Activated CD8-positive, alpha-beta memory T cell treated with anti-CD3 and anti-CD28 coated beads, Interleukin-2, amount 50 U/mL, for 48 hours (primary cell): ENCODE measurements at places on chromosomes 13 and 19.

DNA sequence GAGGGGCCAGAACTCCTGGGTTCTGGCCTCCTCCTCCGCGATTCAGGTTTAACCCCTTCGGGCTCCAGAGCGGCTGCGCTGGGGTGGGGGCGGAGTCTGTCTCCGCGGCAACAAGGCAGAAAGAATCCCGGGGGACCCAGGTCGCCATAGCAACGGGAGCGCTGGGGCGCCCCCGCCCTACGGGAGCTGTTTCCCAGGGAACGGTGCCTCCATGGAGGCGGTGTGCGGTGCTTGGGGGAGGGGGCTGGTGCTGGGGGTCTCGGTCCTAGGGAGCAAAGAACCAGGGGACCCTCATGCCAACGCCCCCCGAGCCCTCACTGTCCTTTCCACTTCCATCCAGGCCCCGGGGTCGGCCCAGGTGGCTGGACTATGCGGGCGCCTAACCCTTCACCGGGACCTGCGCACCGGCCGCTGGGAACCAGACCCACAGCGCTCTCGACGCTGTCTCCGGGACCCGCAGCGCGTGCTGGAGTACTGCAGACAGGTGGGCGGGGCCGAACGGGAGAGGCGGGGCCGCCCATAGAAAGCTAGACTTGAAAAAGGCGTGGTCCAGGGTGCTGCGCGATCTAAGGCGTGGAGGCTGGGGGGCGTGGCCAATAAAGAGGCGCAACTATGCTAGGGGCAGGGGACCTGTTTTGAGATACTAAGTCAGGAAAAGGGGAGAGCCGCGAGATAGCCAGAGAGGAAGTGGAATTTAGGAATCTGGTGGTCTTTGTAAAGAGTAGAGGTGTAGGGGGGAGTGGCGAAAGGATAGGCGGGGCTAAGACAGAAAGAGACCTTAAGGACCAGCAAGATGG, 1.2 kb downstream of the APLP1 start:
- DNase-seq, result peak; percentile 91

DNA sequence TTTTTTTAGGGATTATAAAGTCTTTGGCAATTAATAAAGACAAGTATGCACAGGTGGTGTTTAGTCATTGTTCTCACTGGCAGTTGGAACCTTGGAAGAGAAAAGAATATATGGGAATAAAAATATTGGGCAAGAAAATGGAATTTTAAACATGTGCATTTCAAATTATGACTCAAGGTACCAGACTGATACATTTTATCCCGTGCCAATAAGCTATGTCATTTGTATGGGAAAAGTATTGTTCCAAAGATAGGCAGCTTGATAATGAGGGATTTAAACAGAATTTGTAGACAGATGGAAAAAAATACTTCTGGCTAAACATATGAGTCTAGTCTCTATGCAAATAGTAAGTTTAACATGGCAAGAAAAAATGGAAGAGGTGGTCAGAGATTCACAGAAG, 169.5 kb upstream of the UFM1 start:
- no peak for DNase-seq

DNA sequence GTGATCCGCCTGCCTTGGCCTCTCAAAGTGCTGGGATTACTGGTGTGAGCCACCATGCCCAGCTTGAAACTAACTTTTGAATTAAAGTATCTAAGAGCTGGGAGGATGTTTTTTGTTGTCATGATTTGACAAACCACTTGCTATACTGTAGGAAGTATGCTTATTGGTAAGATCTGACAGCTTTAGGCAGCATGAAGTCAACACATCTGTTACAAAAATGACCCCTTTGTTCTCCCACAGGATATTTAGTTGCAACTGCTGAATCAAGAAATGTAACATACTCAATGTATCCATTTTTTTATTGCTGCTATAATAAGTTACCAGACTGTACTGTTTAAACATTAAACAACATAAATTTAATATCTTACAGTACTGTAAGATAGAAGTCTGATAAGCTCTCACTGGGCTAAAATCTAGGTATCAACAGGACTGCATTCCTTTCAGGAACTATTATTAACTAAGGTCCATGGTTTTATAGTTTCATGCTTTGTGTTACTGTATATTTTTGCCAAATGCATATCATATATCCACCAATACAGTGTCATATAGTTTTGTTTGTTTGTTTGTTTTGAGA, 22.8 kb upstream of the LRP3 start:
- no peak for DNase-seq

DNA sequence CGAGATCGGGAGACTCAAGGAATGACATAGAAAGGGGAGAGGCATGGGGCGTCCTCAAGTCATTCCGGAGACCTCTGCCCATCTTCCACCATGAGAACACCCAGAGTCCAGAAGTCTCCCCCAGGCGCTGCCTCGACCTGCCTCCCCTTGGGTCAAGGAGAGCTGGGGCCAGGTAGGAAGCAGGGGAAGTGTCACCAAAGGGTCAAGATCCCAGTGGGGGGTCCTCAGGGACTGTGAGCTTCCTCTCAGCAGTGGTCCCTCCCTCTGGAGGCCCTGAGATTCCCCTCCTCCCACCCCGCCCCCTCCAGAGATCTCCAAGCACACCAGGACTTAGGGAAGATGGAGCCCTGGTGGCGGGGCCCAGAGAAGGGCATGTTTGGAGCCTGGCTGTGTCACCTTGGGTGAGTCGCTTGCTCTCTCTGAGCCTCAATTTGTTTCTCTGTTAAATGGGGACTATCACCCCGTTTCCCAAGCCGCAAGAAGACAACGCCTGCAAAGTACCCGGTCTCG, 919 bp downstream of the DACT3 start:
- DNase-seq, result peak; percentile 56

- no peak for DNase-seq
Measured at GRCh38 chr13:105929505-105929904, 606.0 kb downstream of the EFNB2 start.

- DNase-seq, result no peak
Measured at GRCh38 chr13:43408274-43408673, 378.5 kb downstream of the ENOX1 start.

DNA sequence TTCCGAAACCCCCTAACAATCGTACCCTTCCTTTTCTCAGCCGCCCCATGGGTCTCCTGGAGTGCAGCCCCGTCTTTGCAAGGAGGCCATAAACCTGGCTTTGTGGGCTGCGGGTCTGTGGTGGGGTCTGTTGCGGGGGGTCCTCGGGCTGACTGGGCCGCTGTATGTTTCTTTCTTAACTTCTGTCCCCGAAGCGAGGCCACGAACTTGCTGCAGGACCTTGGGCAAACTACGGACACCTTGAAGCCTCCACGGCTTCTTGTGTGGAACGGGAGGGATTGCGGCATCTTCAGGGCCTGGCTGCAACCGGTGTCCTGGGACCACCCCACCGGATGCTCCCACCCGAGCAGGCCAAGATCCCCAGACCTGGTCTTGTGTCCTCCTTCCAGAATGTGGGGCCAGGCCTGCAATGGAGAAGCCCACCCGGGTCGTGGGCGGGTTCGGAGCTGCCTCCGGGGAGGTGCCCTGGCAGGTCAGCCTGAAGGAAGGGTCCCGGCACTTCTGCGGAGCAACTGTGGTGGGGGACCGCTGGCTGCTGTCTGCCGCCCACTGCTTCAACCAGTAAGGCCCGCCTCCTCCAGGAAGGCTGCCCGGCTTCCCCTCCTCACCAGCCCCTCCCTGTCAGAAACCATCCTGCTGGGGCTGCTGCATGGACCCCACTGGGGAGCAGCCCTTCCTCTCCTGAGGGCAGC, 12.0 kb downstream of the TIMM13 start:
- DNase-seq, result no peak

DNA sequence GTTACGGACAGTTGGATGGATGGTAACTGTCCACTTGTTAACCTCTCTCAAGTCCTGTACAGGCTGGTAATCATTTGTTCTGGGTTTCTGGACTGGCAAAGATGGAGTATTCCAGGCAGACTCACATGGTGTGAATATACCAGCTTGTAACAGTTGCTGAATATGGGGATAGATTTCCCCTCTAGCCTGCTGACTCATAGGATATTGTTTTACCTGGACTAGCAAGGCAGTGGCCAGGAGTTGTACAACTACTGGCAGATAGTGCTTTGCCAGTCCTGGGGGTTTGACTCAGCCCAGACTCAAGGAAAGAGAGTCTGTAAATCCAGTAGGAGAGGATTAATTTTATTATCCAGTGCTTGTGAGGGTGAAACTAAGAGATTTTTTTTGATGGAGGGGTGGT, 74.0 kb downstream of the ZNF100 start:
- no peak for DNase-seq

DNA sequence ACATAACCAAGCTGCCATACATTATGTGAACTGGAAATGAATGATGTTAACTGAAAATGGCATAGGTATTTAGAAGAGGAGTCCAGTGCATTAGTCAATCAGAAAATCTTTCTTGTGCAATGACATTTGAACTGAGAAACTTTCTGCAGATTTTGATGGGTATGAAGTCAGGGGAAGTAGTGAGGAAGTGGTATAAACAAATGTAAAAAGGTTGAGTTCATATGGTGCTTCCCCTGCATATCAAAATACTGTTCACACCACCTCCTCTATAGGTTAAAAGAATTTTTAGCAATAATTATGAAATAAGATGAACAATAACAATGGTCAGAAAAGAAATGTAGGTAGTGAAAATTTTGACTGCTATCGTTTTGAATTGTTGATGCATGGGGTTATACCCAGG, 800.0 kb downstream of the SLITRK6 start:
- no peak for DNase-seq

GRCh38 chr19:50003810-50004419, 21.3 kb downstream of the VRK3 start:
- no peak for DNase-seq
